ENCODE measurements at places on chromosomes 2 and 18.

GRCh38 chr2:167196461-167197252 lies 308.4 kb downstream of the XIRP2 start:
- DNase-seq: peak; percentile 69

DNA sequence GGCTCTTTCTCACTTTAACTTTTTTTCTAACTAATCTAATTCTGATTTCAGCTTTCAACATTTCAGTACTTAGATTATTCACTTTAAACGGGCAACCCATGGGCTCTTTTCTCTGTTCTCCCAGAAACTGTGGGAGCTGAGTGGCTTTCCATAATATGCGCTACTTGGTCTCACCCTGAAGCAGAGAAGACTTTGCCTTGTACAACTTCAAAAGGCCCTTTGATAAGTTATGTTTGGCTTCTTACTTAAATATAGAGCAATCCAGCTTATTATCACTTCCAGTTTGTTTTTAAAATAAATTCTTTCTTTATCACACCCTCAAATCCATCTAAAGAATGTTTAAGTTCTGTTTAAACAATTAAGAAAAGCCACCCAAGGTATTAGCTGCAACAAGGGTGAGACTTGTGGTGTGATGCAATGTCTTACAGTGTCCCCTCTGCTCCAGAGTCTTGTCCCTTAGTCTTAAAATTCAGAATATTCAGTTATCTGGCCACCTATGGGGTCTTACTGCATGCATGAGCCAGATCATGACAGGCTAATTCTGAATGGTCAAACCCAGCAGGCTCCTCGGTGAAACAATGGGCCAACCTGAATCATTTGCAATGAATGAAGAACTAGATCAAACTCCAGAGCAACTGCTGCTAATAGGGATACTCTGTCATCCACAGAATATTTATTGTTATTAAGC lies 38.8 kb downstream of the GCG start:
- DNase-seq: no peak

DNA sequence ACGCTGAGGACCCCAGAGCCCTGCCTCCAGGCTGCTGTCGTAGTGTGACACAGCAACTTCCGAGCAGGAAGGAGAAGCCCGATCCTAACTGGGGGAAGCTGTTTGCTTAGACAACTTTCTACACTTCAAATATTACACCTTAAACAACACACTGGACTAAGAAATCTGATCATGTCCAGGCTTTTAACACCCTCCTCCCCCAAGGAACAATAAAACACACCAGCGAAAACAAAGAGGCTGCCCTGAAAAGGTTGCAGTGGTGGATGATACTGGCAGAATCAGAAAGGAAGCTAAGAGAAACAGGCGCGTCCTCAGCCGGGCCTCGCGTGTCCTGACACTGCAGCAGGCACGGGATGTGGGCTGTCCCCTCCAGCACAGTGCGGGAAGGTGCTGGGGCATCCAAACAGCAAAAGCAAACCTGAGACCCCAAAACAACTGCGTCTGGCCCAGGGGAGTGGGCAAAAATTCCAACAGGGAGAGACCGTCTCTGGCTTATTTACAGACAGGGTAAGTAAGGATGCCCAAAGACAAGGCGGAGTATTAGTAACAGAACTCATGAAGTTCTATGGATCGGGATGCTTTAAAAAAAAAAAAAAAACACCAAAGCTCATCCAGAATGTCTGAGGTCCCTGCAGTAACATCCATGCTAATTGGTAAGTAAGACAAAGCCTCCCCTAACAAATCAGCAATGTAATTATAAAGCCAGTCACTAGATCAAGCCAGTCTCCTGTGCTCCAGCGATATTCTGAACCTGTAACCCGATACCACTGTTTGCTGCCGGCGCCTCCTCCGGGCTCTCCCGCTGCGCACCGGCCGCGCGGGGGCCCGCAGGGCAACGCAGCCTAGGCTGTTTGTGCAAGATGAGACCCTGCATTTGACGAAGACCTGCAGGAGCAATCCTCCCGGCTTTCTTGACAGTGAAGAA lies 9.0 kb downstream of the SERTAD2 start:
- peak; percentile 94 for DNase-seq

- no peak for DNase-seq
Observed at GRCh38 chr18:30917651-30918050, 124.9 kb downstream of the DSC3 start.

- peak; percentile 12 for DNase-seq
Observed at GRCh38 chr2:64227603-64228125, 83.4 kb upstream of the PELI1 start.

DNA sequence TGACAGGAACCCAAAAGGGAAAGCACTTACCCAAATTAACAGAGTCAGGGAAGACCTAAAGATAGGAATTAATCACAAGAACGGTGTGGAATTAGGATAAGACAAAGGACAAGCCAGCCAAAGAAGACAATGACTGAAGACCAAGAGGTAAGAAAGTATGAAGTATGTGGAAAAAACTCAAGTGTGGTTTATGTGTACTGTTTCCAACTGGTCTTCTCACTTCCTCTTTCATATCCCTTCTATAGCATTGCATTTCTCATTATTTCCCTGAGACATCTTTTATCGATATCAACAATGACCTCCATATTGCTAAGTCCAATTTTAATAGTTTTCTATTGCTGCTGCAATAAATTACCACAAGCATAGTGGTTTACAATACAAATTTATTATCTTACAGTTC lies 313.5 kb upstream of the SLC39A10 start:
- DNase-seq: peak; percentile 23

- peak; percentile 100 for DNase-seq
Observed at GRCh38 chr2:219229305-219230058, at the start of the genes ANKZF1 and ATG9A. TSS of gene ANKZF1 (plus strand) at chr2:219229806. CDS start at chr2:219230258, 452 bp downstream. TSS of gene ATG9A (minus strand) at chr2:219229636. CDS start at chr2:219228024, 1,612 bp downstream.

DNA sequence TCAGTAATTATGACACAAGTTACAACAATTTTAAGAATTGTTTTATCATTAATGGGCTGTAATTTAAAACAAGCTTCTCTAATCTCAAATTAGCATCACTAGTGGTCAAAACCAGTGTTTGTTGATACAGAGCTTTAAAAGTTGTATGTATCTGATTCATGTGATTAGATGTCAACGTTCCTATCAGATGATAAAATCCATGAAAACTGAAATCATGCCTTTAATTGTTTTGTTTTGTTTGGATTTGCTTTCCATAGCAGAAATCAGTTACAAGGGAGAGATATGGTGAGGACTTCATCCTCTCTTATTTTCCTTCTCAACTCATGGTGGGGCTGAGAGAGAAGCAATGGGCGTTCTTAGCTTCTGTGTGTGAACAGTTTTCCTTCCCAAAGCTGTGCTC lies 469.6 kb downstream of the PID1 start:
- DNase-seq: no peak

DNA sequence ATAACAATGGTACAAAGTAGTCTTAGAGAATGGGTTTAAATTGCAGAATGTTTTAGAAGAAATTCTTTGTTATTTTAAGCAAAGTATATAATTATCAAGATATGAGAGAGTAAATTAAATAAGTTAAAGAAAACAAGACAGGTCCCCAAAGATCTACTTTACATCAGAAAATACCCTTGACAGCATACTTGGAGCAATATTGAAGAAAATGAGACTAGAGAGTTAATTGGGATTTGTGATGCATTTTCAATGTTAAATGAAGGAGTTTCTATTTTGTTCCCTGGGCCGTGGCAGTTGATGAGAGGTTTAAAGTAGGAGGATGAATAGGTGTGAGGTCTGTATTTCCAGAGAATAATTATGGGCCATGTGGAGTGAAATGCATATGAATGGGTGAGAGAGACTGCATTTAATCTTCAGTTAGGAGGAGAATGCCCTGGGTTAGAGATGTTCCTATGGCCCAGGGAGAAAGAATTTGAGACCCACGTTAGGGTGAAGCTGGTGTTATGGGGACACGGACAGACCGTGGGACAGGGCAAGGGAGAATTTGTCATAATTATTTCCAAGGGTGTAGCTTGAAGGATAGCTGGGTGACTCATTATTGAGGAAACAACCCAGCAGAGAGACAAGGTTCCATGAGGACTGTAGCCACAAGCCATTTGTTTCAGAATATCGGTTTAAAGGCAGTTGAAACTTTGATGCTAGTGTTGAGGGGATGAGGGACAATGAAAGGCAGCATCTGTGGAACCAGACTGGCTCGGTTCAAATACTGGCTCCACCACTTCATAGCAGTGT lies 22.7 kb downstream of the MGAT5 start:
- DNase-seq: no peak

DNA sequence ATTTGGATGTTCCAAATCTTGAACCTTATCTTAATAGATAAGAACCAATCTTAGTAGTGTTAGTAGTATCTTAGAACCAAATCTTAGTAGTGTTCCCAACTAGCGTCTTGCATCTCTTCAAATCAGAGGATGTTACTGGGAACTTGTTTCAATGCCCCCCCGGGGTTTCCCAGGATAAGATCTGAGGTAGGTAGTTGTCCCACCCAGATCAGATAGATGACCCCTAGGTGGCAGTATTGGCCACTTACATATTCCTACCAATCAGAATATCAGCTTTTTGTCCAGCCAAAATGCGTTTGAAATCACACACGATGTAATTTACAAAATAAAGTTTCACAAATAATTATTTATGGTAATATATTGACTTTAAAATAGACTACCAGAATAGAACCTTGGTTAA lies 314.8 kb downstream of the MBD2 start:
- peak; percentile 42 for DNase-seq

GRCh38 chr2:134335601-134336000 lies 81.7 kb downstream of the MGAT5 start:
- no peak for DNase-seq

GRCh38 chr2:109001201-109001600 lies 12.2 kb upstream of the EDAR start:
- no peak for DNase-seq

DNA sequence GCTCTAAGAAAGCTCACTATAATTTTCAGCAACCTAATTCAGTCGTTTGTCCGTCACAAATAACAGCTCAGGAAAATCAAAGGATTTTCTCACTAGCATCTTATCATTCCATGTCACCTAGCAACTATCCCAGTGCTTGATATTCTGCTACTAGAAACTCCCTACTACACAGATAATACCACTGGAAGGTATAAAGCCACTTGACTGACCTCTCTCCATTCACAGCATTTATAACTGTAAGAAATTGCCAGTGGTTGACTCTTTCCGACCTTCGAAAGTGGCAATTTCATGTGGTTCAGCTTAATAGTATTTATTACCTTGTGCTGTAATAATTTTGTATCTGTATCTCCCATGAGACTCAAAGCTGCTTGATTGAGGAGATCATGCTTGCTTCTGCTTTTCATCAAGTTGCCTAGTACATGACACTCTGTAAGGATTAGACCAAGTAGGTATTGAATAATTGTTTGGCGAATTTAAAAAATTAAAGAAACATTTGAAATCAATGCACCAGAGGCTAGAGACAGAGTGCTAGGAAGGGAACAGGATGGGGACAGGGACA lies 79.6 kb upstream of the TACR1 start:
- no peak for DNase-seq

DNA sequence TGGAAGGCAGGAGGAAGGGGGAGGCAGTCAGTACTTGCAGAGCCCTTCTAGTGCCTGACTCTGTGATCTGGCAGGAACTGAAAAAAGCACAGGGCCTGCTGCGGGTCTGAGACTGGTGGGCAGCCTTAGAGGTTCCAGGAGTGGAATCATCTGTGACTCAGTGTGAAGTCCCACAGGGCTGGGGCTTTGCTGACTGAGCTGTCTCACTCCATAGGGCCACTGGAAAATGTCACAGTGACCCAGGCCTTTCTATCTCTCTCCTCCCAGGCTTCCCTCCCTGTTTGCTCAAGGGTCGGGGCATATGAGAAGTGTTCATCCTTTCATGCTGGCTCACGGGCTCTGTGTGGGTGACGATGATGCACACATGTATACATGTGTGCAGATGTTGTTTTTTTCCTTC lies 47.1 kb upstream of the ZFP36L2 start:
- DNase-seq: no peak

DNA sequence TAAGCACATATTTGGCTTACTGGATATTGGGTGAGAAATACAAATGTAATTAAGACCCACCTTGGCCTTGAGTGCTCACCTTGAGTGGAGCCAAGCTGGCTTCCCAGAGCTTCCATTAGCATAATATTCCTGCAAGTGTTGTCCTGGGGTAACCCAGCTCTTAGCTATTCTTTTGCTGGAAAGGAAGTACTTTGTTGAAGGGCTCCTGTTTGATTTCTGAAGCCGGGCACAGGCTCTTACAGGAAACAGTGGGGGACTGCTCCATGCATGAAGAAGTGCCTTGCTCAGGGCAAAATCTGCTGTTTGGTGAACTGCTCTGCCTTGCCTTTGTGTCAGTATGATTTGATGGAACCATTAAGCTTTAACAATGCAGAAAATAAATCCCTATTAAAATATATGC lies 325.4 kb downstream of the SMAD2 start:
- DNase-seq: no peak

- DNase-seq: no peak
Observed at GRCh38 chr2:105604938-105605337, 139.8 kb upstream of the NCK2 start.

DNA sequence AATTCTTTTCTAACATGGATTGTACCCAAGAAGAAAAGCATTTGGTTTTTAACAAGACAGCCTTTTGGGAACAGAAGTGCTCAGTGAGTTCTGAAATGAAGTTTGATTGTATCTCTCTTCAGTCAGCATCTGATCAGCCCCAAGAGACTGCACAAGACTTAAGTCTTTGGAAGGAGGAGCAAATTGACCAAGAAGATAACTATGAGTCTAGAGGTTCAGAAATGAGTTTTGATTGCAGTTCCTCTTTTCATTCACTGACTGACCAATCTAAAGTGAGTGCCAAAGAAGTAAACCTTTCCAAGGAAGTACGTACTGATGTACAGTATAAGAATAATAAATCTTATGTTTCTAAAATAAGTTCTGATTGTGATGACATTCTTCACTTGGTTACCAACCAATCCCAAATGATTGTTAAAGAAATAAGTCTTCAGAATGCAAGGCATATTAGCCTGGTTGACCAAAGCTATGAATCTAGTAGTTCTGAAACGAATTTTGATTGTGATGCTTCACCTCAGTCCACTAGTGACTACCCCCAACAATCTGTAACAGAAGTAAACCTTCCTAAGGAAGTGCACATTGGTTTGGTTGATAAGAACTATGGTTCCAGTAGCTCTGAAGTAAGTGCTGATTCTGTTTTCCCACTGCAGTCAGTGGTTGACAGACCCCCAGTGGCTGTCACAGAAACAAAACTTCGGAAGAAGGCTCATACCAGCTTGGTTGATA lies 31.2 kb downstream of the ZDBF2 start:
- DNase-seq: peak; percentile 2

GRCh38 chr18:69580107-69580506 lies 179.4 kb downstream of the DOK6 start:
- DNase-seq: no peak

- no peak for DNase-seq
Observed at GRCh38 chr2:231355508-231356465, 39.7 kb upstream of the B3GNT7 start.

DNA sequence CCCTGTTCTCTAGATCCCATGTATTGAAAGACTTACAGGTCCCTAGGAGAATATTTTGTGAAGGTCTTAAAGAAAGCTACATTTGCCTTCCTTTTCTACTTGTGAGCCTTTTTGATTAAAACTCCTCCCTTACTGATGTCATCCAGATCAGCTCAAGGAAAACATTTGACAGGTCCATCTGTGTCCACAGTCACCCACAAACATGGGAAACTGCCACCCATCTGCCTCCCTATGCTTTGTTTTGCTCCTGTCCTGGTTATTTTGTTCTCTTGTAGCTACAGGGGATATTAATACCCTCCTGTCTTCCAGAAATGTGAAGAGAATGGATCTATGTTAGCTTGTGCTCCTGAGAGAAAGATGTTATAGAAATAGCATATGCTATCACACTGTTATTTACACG lies 203.6 kb upstream of the GALNT5 start:
- no peak for DNase-seq
